ENCODE measurements at places on chromosomes 3 and 15.

DNA sequence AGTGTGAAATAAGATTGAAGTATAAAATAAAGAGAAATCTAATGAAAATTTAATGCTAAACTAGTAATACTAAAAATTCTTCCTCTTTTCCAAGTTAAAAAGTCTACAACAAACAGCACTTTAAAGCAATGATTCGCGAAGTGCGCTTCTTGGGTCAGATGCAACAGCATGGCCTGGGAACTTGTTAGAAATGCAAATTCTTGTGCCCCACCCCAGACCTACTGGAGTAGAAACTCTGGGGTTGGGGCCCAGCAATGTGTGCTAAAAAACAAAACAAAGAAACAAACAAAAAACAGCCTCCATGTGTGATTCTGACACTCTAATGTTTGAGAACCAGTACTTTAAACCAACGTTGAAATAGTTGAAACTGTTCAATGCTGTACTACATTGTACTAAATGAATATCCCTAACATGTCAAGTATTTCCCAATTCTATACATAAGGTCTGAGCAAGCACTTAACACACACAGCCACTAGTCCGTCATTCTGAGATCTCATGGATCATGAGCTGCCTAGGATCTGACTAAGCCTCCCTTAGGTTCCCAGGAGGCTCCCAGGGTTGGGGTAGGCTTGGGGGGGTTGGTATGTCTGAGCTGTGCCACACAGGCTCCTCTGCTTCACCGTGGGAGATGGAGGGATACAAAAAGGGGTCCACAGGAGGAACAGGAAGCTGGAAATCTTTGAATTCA lies 6.1 kb downstream of the RASGRP1 start:
- no peak for DNase-seq

DNA sequence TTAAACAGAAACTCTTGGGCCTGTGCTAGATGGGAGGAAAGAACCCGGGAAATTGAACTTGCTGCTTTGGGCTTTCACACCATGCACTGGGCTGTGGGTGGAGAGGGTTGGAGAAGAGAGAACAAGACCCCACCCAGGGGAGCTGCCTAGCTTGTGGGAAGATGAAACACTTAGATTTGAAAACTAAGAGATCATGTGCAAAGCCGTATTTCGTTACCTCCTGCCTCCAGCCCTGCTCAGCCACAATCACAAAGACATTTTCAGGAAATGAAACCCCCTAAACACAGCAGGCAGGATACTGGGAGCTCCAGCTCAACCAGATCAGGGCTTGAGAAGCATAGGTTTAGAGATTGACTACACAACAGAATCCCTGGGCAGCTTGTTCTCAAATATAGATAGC lies 183.0 kb upstream of the C2CD4B start:
- DNase-seq: no peak

DNA sequence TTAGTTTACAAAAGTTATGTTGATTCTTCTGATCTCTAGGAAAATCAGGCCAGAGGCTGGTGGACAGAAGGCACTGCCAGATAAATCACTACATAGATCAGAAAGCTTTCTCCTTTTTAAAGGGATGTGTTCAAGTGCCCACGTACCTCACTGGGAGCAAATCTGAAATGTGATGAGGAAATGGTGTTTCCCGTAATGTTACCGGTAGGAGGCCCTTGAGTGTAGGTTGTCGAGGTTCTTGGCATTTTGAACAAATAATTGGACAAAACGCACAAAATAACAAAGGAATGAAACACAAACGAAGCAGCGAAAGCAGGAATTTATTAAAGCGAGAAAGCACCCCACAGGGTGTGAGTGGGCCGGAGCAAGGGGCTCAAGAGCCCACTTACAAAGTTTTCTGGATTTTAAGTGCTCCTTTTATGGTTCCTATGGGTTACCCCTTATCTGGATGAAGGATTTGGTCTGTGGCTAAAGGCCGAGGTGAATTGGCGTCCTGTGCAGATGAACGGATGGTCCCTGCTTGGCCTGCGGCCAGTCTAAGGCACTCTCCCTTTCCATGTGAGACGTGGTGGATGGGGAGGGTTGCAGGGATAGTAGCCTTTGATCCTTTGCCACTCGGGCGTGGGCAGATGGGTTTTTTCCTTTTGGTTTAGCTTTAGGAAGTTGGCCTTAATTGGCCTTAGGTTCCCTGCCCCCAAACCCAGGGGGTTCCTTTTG lies 1.0 kb downstream of the SNX1 start:
- peak; percentile 47 for DNase-seq

- DNase-seq: no peak
Measured at GRCh38 chr15:77629070-77630030, 3.4 kb downstream of the LINGO1 start.

DNA sequence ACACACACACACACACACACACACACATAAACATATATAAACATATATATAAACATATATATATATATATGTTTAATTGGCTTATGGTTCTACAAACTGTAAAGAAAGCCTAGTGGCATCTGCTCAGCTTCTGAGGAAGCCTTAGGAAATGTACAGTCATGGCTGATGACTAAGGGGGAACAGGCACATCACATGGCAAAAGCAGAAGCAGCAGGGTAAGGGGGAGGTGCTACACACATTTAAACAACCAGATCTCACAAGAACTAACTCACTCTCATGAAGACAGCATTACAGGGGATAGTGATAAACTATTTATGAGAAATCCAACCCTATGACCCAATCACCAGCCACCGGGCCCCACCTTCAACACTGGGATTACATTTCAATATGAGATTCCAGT lies 922.9 kb downstream of the SI start:
- DNase-seq: no peak

All from RWPE1 (cell line).